ENCODE measurements at places on chromosomes 4 and X. TPM values are rescaled to one million over a fixed set of nuclear protein-coding genes. Genes with fewer than 3 reads are reported as not detected.

The MAGEA11 gene
- not detected for total RNA-seq

The CSAG1 gene
- not detected for total RNA-seq

The TCEAL3 gene
- 103 TPM for total RNA-seq

- H3K27ac ChIP-seq: no peak overlapping the region
- no peak for DNase-seq
- no peak overlapping the region for H3K4me3 ChIP-seq
- H3K27me3 ChIP-seq: no peaks in the 10 kb centered on the region
- no peaks in the 10 kb centered on the region for H3K4me1 ChIP-seq
Measured at GRCh38 chr4:105414316-105414715, 59.5 kb downstream of the PPA2 start.

GRCh38 chr4:11910812-11911211, 482.1 kb upstream of the HS3ST1 start:
- no peak overlapping the region for H3K4me3 ChIP-seq
- no peaks in the 10 kb centered on the region for H3K27me3 ChIP-seq
- no peak overlapping the region for H3K27ac ChIP-seq
- no peaks in the 10 kb centered on the region for H3K4me1 ChIP-seq

The HAND2 gene
- 28.2 TPM for total RNA-seq

DNA sequence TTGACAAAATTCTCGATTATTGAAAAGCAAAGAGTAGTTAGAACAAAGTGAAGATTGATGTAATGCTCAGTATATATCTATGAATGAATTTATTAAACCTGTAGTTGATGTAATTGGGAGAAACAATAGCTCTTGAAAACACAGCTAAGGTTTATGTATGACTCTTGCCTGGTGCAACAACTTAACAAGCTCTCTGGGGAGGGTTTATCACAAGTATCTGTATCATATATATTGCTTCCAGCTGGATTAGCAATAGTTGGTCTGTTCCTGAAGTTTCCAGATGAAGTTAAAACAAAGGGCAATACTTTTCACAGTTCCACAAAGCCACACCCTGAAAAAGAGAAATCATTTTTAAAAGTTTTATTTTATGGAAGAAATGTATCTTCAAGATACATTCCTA, 91.4 kb downstream of the ARSJ start:
- DNase-seq: no peak
- H3K27me3 ChIP-seq: no peaks in the 10 kb centered on the region
- peaks cover 2% of the 10 kb centered on the region for H3K4me1 ChIP-seq
- no peak overlapping the region for H3K4me3 ChIP-seq

DNA sequence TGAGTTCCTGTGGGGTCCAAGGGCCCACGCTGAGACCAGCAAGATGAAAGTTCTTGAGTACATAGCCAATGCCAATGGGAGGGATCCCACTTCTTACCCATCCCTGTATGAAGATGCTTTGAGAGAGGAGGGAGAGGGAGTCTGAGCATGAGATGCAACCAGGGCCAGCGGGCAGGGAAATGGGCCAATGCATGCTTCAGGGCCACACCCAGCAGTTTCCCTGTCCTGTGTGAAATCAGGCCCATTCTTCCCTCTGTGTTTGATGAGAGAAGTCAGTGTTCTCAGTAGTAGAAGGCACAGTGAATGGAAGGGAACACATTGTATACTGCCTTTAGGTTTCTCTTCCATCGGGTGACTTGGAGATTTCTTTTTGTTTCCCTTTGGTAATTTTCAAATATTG, 4.8 kb downstream of the MAGEA11 start:
- H3K4me3 ChIP-seq: no peak overlapping the region
- DNase-seq: no peak
- H3K27ac ChIP-seq: no peak overlapping the region
- H3K4me1 ChIP-seq: no peaks in the 10 kb centered on the region
- H3K27me3 ChIP-seq: no peaks in the 10 kb centered on the region

The PCYT1B gene
- 0.63 TPM for total RNA-seq

Measured in thoracic aorta (tissue), 2 donors.